ENCODE measurements at places on chromosomes 7 and 10.

DNA sequence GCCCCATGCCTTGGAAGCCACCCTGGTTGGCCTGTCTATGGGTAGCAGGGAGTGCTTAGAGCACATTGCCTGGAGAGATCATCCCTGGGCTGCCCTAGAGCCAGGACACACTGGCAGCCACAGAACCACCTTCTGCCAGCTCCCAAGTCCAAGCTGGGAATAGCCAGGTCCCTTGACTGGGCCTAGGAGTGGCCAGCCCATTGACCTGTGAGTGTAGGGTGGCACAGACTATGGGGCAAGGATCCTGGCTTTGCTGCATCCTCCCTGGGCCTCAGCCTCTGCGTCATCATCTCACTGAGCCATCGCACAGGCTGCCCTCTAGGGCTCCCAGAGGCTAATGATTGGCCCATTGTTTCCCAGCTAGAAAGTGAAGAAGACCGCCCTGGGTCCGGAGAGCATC lies 7.0 kb downstream of the AQP1 start:
- DNase-seq: no peak

DNA sequence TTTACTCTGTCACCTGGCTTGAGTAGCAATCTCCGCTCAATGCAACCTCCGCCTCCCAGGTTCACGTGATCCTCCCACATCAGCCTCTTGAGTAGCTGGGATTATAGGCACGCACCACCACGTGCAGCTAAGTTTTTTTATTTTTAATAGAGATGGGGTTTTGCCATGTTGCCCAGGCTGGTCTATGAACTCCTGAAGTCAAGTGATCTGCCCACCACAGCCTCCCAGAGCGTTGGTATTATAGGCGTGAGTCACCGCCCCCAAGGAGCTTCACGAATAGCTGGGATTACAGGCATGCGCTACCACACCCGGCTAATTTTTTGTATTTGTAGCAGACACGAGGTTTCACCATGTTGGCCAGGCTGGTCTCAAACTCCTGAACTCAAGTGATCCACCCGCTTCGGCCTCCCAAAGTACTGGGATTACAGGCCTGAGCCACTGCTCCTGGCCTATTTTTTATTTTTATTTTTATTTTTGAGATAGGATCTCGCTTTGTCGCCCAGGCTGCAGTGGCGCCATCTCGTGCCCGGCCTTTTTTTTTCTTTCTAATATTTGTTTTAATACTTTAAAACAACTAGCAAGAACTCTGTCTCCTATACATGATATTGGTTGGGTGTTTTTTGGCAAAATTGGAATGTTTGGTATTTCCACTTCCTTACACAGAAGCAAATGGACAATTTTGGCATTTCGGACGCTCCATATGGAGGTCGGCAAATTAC lies 1.1 kb downstream of the EFCAB10 start:
- no peak for DNase-seq

DNA sequence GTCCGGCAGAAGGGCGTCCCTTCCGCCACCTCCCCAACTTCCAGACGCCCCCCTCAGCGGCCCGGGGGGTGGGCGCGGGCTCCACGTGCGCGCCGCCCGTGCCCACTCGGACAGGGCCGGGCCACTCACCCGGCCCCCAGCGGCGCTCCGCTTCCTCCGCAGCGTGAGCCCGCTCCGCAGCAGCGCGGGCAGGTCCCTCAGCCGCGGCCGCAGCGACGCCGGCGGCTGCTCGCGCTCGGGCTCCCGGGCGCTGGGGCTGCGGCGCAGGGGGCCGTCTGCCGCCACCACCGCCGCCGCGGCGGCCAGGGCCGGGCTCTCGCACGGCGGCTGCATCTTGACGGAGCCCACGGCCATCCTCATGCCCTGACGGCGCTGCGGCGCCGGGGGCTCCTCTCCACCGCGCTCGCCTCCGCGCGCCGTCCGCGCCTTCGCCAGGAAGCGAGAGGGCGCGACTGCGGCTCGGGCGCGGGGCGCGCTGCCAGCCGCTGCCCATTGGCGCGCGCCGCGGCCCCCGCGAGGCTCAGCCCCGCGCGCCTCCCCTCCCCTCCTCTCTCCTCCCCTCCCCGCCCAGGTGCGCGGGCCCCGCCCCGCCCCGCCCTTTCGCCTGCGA lies at the start of gene RAPGEF5:
Gene RAPGEF5, minus strand, starts transcription at position 454 of the 610 bp plus-strand sequence. Its CDS starts 94 bp downstream, at position 360.
- no peak for DNase-seq

- DNase-seq: no peak
Measured at GRCh38 chr7:80733333-80733915, 95.0 kb downstream of the CD36 start.

GRCh38 chr7:124338861-124339260 lies 306.0 kb upstream of the TMEM229A start:
- DNase-seq: no peak

GRCh38 chr7:86925221-86925620 lies 134.2 kb downstream of the ELAPOR2 start:
- DNase-seq: no peak

DNA sequence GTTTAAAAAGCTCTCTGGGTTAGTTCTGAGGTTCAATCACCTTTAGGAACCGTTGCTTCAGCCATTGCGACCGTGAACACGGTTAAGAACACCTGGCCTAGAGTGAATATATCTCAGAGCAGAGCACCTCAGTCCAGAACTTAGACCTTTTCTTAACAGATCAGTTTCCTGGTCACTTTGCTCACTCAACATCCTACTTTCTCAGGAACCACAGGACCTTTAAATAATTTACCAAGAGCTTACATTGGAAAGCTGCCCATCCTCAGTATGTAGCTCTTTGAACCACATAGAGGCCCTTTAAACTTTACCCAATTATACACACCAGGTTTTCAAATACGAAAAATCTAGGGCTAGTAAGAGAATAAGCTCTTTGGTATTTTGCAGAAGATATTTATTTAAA lies 153.2 kb downstream of the NRBF2 start:
- DNase-seq: no peak

- DNase-seq: no peak
Measured at GRCh38 chr7:135190703-135191102, 20.2 kb upstream of the CYREN start.

DNA sequence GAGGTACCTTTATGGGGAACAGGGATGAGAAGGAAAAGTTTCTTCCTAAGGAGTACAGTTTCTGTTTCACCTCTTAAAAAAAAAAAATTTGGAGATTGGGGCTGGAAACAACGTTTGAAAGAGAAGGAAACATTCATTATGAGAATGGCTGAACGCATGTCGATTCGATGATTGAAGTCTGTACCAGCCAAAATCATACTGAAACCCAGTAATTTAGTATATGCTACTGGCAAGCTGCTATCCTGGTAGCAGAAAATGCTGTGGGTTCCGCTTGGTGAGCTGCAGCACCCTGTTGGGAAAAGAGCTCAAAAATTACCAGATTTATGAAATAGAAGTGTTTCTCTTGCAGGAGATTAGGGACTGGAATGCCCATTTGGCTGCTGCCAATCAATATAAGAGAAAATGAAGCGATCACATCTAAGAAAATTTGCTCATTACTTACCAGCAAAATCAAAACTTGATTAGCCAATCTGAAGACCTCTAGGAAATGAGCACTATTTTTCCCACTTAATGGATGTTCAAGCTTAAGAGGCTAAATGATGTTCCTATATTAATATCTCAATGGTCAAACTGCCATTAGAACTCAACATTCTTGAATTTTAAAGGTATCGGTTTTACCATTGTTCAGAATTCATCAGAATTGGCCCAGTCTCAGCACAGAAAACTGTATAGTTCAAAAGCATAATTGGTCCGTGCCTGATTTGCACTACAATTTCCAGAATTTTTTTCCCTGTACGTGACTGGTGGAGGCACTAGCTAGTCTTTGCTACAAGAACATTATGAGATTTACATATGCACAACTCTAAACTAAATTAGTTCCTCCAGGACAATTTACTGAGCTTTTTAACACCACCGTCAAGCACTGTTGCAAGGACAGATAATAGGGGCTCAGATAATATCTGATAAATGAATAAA lies 1.2 kb upstream of the ITGB1 start:
- DNase-seq: no peak

- DNase-seq: no peak
Measured at GRCh38 chr7:64102656-64103400, 57.6 kb downstream of the ZNF727 start.

DNA sequence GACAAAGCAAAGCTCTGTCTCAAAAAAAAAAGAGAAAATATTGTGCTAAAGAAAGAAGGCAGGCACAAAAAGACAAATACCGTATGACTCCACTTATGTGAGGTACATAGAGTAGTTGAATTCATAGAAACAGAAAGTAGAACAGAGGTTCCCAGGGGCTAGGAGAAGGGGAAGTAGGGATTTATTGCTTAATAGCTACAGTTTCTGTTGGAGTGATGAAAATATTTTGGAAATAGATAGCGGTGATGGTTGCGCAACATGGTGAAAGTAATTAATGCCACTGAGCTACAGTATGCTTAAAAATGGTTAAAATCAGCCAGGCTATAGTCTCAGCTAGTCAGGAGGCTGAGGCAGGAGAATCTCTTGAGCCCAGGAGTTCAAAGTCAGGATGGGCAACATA lies 18.5 kb upstream of the NPFFR1 start:
- DNase-seq: no peak

DNA sequence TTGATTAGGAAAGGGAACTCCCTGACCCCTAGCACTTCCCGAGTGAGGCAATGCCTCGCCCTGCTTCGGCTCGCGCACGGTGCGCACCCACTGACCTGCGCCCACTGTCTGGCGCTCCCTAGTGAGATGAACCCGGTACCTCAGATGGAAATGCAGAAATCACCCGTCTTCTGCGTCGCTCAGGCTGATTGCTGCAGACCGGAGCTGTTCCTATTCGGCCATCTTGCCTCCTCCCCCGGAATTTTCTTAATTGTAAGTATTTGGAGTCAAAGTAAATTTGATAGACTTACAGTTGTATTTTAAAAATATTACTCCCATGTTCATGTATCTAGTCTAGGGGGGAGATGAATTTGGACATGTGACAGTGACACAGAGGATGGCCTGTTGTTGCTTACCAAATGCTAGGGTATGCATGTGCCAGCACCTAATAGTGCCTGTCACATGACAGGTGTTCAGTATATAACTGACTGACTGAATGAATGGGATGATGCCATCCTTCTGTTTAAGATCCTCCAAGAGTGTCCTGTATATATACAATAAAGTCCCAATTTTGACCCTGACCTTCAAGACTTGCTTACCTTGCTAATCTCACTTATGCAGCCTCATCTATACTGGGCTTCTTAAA lies 42.0 kb upstream of the ICA1 start:
- no peak for DNase-seq

DNA sequence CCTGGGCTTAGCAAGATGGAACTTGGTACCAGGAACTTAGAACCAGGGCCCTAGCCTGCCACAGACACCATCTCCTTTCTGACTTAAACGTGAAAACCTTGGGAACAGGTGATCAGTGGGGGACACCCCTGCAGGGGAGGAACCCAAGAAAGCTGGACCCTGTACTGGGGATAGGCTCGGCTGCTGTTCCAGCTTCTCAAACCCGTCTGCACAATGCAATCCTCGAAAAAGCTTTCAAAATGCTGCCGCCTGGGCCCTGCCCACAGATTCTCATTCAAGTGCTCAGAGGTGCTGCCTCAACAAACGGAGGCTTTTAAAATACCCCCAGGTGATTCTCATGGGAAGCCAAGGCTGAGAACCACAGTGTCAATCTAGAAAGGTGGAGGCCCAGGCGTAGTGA lies 169.7 kb downstream of the ARHGAP21 start:
- DNase-seq: no peak

GRCh38 chr10:28139138-28139537 lies 140.3 kb upstream of the ODAD2 start:
- no peak for DNase-seq

DNA sequence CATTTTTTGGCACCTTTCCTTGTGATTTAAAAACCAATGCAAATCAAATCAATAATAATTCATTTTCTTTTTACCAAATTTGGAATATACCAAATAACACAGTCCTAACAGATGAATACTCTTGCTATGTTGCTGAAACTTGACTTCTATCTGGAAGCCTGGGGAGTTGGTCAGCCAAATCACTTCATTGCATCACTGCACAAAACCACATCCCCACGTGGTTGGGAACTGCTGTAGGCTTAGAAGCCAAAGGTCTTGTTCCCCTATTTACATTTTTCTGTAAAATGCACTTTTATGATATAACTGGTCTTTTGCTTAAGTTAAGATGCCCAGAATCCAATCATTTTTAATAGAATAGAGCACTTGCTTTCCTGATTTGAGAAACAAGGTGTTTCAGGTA lies 15.2 kb downstream of the GPR85 start:
- no peak for DNase-seq

GRCh38 chr7:6057316-6058129 lies 26.3 kb downstream of the ANKRD61 start:
- no peak for DNase-seq

- DNase-seq: no peak
Measured at GRCh38 chr7:3862774-3863173, 561.7 kb downstream of the SDK1 start.

DNA sequence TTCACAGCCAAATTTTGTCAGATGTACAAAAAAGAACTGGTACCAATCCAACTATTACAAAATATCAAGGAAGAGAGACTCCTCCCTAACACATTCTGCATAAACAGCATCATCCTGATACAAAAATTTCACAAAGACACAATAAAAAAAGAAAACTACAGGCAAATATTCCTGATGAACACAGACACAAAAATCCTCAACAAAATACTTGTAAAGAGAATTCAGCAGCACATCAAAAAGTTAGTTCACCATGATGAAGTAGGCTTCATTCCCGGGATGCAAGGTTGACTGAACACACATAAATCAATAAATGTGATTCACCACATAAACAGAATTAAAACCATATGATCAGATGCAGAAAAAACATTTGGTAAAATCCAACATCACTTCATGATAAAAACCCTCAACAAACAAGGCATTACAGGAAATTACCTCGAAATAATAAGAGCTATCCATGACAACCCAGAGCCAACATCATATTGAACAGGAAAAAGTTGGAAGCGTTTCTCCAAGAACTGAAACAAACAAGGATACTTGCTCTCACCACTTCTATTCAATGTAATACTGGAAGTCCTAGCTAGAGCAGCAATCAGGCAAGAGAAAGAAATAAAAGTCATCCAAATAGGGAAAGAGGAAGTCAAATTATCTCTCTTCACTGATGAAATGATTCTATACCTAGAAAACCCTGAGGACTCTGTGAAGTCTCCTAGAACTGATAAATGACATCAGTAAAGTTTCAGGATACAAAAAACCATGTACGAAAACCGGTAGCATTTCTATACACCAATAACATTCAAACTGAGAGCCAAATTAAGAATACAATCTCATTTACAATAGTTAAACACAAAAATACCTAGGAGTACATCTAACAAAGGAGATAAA lies 223.1 kb downstream of the REEP3 start:
- no peak for DNase-seq
